Activated T-cell treated with anti-CD3 and anti-CD28 coated beads for 48 hours (primary cell): ENCODE measurements at places on chromosomes 1 and 21.
A peak's percentile ranks its signal among the peaks of the same experiment; 100 is the strongest.

DNA sequence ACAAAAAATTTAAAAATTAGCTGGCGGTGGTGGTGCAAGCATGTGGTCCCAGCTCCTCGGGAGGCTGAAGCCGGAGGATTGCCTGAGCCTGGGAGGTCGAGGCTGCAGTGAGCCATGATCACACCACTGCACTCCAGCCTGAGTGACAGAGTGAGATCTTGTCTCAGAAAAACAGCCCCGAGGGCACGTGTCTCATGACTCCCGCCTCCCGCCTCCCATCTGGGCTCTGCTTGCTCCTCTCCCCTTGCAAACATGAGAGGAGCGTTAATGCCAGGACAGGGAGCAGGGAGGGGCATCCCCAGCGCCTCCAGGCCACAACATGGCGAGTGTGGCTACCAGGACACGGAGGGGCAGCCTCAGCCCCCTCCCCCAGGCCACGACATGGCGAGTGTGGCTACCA, 28.3 kb downstream of the FAAP20 start:
- DNase-seq = no peak

DNA sequence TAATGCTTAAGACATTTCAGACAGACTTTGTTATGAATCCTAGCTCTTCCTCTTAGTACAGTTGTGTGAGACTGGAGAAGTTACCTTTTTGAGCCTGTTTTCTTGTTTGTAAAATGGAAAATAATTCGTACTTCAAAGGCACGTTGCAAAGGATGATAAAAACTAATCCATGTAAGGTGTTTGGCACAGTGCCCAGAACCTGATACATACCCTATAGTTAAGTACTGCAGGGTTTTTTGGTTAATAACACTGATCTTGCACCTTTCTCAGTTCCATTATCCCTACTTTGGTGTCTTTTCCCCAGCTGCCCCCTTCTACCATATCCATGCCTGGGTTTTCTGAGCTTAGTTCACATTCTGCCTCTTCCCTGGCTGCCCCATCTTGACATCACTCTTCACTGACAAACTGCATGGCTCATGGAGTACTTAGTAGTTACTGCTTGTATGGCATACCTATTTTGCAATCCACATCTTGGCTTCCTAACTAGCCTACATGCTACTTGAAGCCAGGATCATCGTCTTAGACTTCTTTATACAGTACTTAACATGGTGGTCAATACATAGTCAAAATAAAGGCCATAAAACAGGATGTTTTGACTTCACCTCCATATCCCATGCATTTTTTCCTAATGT, 10.1 kb downstream of the CCDC185 start:
- no peak for DNase-seq

GRCh38 chr1:1157426-1157913, 16.2 kb upstream of the TTLL10 start:
- peak; percentile 61 for DNase-seq

GRCh38 chr1:17933501-17933900, 174.1 kb upstream of the IGSF21 start:
- DNase-seq = no peak

GRCh38 chr1:31421371-31422040, 8.5 kb downstream of the SERINC2 start:
- no peak for DNase-seq

DNA sequence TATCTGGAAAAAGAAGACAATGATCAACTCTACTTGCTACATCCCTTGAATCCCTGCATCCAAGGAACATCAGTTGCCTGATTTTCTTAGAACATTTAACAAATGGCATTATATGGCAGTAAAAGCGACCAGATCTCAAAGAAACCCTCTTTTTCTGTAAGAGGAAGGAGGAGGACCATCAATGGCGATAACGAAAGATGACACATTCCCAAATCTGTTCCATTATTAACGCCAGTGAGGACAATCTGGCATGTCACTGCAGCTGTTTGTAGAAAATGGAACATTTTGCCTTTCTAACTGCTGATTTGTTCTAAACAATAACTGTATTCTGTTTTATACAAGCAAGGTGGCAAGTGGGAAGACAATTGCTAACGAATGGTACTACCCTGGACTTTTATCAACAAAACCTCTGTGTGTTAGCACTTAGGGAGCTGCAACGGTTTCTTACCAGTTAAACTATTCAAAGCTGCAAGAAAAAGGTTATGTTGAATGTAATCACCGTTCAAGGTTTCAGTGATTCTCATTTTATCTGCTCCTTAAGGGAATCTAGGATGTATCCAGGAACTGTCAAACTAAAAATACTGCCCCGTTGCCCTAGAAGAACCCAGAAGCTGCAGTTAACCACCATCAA, 251.9 kb downstream of the SDCCAG8 start:
- DNase-seq = no peak

DNA sequence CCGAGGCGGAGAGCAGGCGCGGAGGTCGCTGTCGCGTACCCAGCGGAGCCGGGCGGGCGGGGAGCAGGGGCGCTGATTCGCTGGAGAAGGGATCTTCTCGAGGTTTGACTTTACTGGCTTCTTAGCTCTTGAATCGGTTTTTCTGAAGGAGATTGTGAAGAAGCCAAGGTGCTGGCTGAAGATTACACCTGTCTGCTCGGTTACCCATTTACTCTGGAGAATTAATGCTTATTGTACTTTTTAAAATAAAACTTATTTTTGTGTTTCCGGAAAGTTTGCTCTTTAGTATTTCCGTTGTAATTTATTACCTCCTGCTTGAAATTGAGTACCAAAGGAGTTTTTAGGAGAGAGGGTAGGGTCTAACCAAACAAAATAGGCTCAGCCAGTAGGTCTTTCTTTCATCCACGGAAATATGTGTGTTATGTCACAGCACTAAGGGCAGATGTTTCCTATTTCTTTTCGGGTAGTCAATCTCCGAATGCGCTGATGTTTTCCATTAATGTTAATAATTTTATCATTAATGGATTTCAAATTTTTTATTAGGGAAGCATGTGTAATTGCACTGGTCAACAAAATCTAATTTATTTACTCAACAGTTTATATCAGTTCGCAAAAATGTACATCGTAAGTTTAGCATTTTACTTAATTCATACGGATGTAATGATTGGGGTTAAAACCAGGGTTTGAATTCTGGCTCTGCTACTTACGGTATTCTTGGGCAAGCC, 510 bp upstream of the GNG5 start:
- no peak for DNase-seq

- no peak for DNase-seq
These were observed 119.7 kb downstream of the PROX1 start for GRCh38 chr1:214107322-214108096.

DNA sequence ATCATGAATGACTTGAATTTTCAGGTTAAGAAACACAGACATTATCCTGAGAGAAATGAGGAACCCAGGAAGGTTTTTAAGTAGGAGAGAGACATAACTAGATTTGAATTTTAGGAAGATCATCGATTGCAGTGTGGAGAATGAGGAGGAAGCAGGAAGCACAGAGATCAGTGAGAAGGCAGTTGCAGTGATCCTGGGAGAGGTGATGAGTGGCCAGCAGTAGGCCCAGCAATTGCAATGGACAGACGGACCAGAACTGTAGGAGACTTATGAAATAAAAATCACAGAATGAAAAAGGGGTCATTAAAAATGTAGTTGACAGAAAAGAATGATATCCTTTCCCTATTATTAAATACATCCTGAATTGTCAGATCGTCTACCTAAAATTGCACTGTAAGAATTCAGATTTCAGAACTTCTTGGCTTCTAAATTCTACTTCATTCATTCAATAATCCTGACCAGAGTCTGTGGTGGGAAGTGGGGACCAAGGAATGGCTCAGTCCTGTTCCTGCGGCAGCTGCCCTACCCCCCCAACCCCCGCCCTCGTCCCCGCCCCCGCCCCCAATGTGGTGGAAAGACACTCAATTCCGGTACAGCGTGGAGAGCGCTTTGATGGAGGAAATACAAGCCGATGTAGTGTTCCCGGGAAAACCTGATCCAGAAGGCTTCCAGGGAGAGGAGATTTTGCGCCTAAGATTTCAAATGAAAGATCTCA, 35.1 kb downstream of the SLC2A1 start:
- DNase-seq = no peak

GRCh38 chr1:20138346-20138745, 777 bp upstream of the PLA2G2F start:
- no peak for DNase-seq

GRCh38 chr1:161267321-161267720, 8.8 kb downstream of the PCP4L1 start:
- DNase-seq = no peak

- no peak for DNase-seq
These were observed 54.9 kb upstream of the IGSF21 start for GRCh38 chr1:18052671-18053070.

GRCh38 chr1:56578963-56579875, at the start of gene PLPP3:
PLPP3 (minus strand) TSS chr1:56579563; CDS start chr1:56579016, 547 bp downstream.
- DNase-seq = peak; percentile 3

- DNase-seq = no peak
These were observed 50.3 kb downstream of the HIVEP3 start for GRCh38 chr1:41868241-41868998.

- no peak for DNase-seq
These were observed 99.4 kb upstream of the S1PR1 start for GRCh38 chr1:101137144-101138126.

DNA sequence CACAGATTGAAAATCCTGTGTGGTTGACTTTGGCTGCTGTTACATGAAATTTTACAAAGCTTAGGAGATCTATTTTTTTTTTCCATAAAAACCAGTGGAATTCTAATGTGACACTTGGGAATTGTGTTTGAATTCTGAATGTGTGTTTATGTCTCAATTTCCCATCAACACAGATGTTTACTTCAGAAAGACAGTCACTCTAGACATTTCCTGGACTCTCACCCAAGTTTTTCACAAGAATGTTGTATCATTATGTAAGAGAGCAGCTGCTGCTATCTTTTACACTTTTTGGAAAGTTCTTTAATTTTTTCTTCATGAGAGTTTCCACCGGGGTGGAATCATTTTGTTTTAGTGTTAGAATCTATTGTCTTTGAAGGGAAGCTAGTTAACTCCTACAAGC, 210.1 kb downstream of the GIPC2 start:
- no peak for DNase-seq

- DNase-seq = no peak
These were observed 14.4 kb downstream of the RALGPS2 start for GRCh38 chr1:178739285-178740045.

DNA sequence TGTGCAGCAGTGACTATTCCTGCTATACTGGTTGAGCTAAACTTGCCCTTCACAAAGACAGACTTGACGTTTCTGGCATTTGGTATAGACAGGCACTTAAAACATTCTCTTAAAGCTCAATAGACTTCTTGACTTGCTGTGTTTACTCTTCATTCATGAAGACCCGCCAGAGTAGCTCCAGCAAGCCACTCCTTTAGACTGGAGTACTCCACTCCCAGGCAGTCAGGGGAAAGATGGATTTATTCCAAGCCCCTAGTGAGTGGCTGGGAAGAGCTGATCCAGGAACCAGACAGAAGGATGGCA, 70.7 kb downstream of the EVA1C start:
- no peak for DNase-seq

GRCh38 chr1:202649553-202650392, 60.5 kb downstream of the SYT2 start:
- no peak for DNase-seq

DNA sequence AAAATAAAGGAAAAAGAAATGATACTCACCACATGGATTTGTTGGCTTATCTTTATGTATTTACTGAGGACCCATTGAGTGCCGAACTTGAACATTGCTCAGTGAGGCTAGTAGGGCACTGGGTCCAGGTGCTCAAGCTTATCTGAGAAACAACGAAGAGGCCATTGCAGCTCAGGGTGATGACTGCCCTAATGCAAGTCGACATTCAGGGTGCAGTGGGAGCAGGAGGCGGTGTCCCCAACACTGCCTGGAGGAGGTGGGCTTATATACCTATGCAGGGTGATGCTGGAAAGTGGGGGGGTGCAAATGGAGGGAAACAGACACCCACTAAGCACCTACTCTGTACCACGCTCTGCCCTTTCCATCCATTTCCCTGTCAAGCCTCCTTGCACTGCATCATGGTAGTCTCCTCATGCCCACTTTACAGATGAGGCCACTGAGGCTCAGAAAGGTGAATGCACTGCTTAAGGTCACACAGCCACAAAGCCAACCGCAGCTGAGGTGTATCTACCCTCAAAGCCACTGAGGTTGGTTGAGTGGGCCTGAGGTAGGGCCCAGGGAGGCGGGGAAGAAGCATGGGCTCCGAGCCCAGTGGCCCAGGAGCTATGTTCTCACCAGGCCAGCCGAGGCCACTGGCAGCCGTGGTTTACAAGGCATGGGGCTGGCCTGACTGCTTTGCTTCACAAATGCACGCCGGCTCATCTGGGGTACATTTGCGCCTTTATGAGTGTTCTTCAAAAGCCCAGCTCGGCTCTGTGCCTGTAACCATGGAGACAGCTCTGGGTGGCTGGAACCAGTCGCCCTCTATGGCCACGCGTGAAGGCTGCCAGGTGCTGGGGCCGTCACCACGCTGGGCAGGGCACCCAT, 103.8 kb downstream of the EPHB2 start:
- no peak for DNase-seq

DNA sequence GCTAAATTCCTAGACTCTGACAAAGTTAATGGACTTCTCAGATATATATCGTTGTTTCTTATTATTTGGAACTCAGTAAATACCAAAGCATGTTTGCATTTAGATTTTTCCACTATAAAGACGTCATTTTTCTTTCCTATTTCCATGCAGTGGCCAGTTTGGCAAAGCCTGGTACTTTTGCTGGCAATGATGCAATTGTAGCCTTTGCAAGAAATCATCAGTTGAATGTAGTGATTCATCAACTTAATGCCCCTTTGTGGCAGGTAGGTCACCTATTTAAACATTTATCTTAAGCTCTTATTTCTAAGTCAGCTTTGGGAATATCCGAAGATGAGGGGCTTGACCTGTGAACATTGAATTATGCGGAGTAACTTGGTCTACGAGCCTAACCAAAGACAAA, 12.0 kb downstream of the OTUD3 start:
- no peak for DNase-seq

- DNase-seq = no peak
These were observed 11.4 kb downstream of the SEMA6C start for GRCh38 chr1:151134991-151135390.
